ENCODE measurements at places on chromosomes 16 and 17.

DNA sequence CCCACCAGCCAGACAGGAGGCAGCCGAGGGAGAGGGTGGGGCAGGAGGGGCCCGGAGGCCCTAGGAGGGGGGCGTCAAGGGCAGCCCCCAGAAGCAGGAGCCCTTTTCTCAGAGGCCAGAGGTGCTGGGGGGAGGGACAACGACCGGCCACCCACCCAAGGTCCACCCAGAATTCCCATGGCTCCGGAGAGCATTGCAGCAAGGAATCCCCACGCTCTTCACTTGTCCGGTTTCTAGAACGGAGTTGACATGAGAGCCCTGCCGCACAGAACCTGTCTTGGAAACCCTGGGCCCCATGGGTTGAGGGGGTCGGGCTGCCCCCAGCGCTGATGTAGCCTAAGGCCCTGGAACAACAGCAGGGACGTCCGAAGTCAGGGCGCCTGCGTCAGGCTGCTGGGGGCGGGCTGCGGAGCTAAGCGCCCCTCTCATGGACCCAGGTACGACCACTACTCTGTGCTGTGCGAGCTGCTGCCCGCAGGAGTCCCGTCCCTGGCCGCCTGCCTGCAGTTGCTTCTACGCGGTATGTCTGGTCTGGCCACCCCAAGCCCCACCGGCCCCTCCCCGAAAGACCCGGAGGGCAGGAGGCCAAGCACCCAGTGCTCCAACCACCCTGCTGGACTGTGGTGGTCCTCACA is 11.2 kb downstream of the CYBC1 start:
- DNase-seq = peak; percentile 40

DNA sequence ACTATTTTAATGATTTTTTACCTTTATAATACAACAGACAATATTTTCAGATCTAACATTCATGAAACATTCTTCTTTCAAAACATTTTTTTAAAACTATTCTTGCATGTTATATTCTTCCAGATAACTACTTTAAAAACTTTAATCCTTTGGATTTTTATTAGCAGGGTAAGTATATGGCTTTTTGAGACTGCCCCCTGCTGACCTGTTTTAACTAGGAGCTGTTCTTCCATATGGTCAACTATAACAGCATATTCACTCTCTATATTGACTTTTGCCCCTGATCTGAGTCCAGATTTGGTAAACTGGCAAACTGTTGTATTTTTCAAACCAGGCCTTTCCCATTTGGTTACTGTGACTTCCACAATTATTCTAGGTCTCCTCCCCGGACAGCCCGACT is 16.5 kb downstream of the ZNF18 start:
- no peak for DNase-seq

- no peak for DNase-seq
Observed at GRCh38 chr16:17448640-17449638, 21.8 kb downstream of the XYLT1 start.

- DNase-seq = no peak
Observed at GRCh38 chr16:87580855-87581261, 21.4 kb upstream of the JPH3 start.

- no peak for DNase-seq
Observed at GRCh38 chr17:35934760-35935159, 4.2 kb upstream of the RDM1 start.

- peak; percentile 89 for DNase-seq
Observed at GRCh38 chr17:17663160-17664063, 17.8 kb upstream of the RAI1 start.

- DNase-seq = no peak
Observed at GRCh38 chr16:71402007-71402406, 39.8 kb downstream of the TLE7 start.

DNA sequence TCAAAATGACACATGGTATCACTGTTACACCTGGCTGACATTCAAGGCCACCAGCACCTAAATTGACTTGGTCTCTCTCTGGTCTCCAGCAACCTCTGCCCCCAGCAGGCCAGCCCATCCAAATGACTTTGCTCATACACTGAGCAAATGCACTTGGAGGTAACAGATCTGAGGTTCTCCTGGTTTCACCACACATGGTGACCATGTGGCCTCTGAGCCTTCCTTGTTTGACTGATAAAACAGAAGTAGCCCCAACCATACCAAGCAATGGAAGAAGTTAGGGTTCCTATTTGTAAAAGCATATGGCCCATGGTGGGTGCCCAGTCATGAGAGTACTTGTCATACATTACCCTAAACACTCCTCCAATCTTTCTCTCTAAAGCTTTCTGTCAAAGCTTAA is 181.7 kb downstream of the MRTFB start:
- DNase-seq = no peak

GRCh38 chr16:74034862-74035261 is 261.8 kb upstream of the PSMD7 start:
- no peak for DNase-seq

DNA sequence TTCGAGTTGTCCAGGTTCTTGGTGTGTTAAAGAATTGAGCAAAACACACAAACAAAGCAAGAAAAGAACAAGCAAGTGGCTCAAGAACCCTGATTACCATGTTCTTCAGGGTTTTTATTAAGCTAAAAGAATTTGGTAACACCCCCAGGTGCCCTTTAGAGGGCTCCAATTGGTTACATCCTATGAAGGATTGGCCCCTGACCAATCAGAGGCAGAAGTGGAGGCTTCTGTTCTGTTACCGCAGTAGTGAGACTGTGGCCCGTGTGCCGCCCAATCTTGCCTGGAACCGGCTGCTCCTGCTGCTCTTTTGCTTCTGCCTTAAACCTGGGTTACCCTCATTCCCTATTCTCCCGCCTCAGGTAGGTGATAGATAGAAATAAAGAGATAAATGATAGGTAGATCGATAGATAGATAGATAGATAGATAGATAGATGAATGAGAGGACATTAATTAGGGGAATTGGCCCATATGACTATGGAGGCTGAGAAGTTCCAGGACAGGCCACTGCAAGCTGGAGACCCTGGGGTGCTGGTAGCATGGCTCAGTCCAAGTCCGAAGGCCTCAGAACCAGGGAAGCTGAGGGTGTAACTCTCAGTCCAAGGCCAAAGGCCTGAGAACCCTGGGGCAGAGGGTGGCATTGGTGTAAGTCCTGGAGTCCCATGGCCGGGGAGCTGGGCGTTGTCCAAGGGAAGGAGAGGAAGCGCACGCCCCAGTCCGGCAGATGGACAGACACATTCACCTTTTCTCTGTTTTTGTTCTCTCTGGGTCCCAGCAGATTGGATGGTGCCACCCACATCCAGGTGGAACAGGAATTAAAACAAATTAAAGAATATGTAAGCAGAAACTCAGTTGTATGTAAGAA is 3.5 kb upstream of the CA5A start:
- no peak for DNase-seq

GRCh38 chr17:50177476-50177875 is 11.7 kb downstream of the SGCA start:
- no peak for DNase-seq

DNA sequence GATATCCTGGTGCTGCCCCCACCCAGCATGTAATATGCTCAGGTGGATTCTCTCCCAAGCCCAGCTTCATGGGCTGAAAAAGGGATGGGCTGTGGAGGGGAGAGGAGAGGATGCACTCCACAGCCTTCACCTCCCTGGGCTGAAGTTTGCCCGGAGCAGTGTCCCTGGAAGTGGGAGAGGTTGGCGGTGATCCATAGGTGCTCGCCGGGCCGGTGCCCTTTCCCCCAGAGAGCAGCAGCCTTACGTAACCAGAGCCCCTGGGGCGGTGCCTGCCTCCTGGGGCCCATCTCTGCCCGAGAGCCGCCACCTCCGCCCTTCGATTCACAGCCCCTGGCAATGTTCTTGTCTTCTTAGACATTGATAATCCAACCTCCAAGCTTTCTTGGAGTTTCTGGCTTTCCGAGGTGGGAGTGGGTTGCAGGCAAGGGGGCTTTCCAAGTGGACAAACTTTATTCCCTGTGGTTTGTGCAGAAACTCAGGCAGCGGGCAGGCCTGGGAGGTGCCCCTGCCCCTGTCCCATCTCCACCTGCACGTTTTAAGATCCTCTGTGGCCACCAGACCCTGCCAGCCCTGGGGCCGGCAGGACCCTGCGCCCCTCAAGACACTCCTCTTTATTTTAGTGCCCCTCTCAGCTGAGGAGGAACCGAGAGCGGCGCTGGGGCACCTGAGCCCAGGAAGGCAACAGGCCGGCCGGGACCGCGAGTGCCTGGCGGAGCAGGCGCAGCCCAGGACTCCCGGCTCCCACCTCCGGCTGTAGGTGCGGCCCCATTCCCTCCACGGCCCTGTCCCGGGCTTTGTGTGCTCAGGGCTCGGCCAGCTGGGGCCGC is 3.1 kb upstream of the WDR90 start:
- no peak for DNase-seq

GRCh38 chr17:68305142-68305541 is 13.8 kb downstream of the ARSG start:
- DNase-seq = no peak

GRCh38 chr16:88706229-88706964 is at the start of the genes CTU2 and RNF166:
TSS of gene CTU2 (plus strand) at chr16:88706503. CDS start at chr16:88706531, 28 bp downstream.
TSS of gene RNF166 (minus strand) at chr16:88706408. CDS start at chr16:88706325, 83 bp downstream.
- peak; percentile 100 for DNase-seq

- DNase-seq = peak; percentile 96
Observed at GRCh38 chr17:67245073-67245693, at the start of gene HELZ. TSS of gene HELZ (minus strand) at chr17:67245196. CDS start at chr17:67218804, 26,392 bp downstream.

- no peak for DNase-seq
Observed at GRCh38 chr16:87235810-87236515, 81.2 kb downstream of the C16orf95 start.

DNA sequence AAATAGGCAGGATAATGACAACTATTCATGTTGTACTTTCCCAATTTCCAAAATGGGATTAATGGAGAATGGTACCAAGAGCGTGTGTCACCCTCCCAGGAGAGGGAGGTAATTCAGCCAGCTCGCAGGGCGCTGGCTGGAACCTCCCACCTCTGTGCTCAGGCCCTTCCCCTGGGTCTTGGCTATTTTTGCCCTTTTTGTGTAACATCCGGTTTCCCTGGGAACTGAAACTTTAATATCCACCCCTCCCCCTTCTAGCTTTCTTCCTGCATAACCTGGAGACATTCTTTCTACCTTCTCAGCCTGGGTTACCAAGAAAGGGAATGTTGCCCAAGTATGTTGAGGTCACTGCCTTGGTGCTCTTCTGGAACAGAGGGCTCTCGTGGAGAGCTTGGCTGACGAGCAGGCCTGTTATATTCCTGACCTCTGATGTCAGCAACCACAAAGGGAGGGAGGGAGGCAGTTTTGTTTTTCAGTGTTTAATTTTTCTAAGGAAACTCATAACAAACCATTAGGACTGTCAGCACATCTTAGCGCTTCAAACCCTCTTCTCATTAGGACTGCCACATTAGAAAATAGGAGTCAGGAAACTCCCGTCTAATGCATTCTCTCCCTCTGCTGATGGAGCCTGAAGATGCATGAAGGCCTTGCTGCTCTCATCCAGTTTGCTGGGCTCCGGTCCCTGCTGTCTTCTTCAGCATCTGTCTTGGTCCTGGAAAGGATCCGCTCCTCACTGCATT is 25.6 kb downstream of the ITGB3 start:
- DNase-seq = peak; percentile 80

GRCh38 chr17:3603119-3603869 is 5.9 kb downstream of the TRPV1 start:
- DNase-seq = no peak

Data from GM20000 (cell line).